ENCODE measurements at places on chromosomes 6 and 20.

DNA sequence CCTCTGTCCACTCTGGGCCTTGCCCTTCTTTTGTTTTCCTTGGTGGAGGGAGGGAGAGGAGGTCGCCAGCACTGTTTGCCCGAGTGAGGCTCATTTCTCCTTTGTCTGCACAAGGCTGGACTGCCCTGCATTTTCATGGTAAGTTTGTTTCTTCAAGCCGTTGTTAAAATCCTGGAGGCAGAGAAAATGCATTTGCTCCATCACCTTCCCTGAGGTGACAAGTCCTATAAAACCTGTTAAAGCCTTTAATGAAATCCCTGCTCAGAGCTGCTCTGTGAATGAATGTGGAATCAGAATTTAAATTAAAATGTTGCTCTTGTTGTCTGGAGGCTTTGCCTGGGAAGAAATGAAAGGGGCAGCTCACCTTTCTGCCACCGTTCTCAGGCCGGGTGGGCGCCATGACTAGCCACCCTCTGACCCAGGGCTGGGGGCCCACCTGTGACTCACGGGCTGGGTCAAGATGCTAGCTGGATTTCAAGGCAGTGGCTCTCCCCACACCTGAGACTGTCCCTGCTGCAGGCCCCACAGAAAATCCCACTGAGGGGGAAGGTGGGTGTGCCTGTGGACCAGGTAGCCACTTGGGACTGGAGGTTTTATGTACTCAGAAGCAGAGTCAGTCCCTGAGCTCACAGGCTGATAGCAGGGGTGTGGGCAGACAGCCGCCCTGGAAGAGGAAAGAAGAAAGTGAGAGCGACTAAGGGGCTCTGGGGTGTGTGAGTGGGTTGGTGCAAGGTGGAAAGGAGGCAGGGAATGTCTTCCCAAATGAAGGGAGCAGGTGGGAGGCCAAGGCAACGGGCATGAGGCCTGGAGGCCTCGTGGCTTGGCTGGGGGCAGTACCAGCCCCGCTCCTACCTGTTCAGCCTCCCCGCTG is 24.0 kb upstream of the MYT1 start:
- no peak for DNase-seq

- no peak for DNase-seq
Measured at GRCh38 chr6:166369782-166370181, 13.0 kb downstream of the MPC1 start.

GRCh38 chr6:45900808-45901752 is 114.6 kb downstream of the CLIC5 start:
- peak; percentile 39 for DNase-seq

DNA sequence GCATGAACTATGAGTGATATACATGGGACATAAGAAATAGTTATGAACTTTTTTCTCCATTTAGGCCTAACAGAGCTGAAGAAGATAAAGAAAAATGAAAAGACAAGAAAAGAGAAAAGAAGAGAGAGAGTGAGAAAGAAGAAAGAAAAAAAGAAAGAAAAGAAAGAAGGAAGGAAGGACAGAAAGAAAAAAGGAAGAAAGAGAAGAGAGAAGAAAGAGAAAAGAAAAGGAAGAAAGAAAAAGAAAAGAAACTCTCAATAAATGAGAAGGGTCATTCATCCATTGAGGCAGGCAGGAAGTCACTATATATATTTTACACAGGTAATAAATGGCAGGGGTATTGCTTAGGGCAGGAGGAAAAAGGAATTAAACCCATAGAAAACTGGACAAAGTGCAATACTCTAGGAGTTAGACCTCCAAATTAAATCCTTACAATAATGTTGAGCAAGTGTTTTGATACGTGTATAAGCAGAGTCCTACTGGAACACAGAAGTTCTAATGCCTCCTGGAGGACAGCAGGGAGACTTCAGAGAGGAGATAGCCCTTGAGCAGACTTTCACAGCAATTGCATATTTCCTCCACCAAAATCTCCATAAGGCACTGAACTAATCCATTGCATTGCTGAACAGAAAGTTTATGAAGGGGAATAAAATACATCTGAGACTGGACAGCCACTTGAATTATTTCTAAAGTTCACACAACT is 86.4 kb upstream of the TENT5A start:
- DNase-seq, result peak; percentile 10

GRCh38 chr6:98433325-98434056 is 400.9 kb upstream of the POU3F2 start:
- no peak for DNase-seq

GRCh38 chr20:24649787-24650490 is 180.5 kb downstream of the SYNDIG1 start:
- DNase-seq, result peak; percentile 6

- peak; percentile 34 for DNase-seq
Measured at GRCh38 chr6:36962874-36963273, 8.3 kb downstream of the PI16 start.

GRCh38 chr6:60695232-60695631 is 1590.8 kb downstream of the KHDRBS2 start:
- no peak for DNase-seq

DNA sequence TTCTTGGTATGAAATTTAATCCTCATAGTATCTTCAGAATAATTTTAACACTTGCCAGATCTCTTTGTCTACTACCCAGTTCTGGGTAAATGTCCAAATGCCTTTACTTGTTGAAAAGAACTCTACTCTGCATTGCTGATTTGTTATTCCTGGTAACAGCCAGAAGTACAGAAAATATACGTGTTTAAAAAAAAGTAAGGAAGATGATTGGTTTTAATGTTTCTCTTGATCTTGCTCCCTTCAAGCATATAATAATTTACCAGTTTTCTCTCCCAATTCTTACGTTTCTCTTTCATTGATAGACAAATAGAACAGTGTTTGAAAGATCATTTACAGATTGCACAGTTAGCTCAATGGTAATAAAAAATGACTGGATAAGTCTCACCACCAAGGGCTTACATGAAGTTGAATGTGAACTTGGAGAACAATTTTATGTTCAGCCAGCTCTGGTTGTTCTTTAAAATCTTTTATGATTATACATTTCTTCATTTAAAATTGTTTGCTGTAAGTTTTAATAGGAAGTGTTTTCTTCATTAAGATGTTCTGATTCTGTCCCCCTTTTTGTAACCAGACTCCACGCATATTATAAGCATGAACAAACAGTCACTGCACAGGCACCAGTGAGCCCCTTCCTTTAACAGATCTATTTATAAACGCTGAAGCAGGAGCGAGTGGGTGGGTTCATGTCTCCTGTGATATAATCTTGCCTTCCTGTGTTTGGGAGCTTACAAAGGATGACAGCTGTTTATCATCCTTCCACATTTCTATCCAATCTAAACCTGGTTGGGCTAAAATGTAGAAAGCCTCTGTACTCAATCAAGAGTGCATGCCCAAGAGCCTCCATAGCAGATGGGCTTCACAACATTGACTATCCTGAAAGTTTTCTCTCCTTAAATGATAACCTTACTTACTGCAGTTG is 299.5 kb downstream of the PRL start:
- no peak for DNase-seq

DNA sequence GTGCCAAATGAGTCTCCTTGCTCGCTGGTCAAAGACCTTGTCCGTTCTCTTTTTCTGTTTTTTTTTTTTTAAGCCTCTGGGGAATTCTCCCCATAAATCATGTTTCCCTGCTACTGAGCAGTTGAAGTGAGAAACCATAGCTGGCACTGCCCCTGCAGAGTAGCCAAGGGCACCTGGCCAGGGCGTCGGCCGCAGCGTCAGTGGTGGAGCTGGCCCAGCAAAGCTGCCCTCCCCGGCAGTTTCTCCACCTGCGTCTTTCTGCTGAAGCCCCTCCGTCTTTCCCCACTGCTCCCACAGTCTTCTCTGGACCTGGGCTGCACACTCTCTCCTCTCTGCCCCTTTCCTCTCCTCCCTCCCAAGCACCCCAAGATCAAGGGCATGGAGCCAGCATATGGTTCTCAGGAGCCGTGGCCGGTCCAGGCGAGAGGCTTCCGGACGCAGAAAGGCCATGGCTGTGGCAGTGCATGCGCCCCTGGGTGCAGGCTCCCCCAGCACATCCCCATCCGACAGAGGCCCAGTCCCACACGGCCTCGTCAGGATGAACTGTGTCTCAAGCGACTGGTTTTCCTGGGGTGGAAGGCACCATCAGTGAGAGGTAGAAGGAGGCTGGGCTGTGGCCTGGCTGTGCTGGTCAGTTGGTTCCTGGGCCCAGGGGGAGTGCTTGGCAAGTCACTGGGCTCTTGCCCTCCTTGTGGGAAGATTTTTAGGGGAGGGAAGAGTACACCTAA is 218.1 kb downstream of the ERMARD start:
- no peak for DNase-seq

DNA sequence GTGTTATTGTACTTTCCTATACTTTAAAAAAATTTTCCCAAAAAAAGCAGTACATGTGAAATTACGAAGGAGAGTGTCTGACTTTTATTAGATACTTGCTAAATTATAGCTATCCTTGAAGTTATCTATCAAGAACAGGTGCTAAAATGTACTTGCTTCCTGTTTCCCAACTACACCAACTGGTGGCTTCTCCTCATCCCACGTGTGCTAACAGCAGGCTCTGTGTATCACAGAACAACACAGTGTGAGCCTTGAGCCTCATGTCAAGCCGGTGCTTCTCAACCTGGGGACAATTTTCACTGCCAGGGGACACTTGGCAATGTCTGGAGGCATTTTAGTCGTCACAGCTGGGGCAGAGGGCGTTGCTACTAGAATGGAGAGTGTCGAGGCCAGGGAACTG is 36.2 kb upstream of the CDYL start:
- no peak for DNase-seq

GRCh38 chr20:57398231-57398821 is 7.1 kb downstream of the RBM38 start:
- DNase-seq, result no peak

DNA sequence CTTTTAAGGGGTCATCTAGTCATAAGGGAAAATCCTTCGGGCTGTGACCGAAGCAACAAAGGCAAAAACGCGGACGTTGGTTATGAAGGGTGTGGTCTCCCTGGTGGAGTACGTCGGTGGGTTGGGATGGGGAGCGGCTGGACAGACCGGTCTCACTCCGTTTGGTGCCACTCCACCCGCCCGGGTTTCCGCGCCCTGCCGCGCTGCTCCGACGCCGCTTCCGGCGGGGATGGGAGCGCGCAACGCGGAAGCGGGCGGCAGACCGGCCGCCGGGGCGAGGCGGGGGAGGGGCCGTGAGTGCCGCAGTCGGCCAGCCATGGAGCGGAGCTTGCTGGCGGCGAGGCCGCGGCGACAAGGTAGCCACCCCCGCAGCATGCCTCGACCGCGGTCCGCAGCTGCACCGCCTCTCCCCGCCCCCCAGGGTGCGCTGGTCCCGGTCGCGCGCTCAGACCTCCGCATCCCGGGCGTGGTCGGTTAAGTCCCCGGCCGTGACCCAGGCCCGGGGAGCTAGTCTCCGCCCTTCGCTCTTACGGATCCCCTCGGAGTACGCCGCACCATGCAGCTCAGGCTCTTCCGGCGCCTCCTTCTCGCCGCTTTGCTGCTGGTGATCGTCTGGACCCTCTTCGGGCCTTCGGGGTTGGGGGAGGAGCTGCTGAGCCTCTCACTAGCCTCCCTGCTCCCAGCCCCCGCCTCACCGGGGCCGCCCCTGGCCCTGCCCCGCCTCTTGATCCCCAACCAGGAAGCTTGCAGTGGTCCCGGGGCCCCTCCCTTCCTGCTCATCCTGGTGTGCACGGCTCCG is at the start of gene B3GALT4:
TSS of gene B3GALT4 (plus strand) at position 260 of the 799 bp plus-strand sequence. CDS start at position 557, 297 bp downstream.
- peak; percentile 89 for DNase-seq

DNA sequence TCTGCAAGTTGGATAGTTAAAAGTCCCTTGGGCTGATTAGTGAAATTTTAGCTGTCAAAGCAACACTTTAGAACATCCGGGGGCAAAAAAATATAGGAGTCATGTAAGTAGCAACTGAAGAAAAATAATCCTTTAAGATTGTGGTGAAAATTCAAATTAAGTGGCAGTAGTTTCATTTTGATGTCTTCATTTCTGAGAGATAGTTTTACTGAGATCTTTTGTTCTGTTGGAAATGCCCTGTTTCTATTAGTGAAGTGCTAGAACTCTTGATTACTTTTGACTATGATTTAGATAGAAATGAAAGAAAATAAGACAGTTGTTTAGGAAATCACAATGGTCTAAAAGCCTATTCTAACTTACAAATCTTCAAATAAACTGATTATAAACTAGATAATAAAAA is 587.3 kb upstream of the MMS22L start:
- no peak for DNase-seq

DNA sequence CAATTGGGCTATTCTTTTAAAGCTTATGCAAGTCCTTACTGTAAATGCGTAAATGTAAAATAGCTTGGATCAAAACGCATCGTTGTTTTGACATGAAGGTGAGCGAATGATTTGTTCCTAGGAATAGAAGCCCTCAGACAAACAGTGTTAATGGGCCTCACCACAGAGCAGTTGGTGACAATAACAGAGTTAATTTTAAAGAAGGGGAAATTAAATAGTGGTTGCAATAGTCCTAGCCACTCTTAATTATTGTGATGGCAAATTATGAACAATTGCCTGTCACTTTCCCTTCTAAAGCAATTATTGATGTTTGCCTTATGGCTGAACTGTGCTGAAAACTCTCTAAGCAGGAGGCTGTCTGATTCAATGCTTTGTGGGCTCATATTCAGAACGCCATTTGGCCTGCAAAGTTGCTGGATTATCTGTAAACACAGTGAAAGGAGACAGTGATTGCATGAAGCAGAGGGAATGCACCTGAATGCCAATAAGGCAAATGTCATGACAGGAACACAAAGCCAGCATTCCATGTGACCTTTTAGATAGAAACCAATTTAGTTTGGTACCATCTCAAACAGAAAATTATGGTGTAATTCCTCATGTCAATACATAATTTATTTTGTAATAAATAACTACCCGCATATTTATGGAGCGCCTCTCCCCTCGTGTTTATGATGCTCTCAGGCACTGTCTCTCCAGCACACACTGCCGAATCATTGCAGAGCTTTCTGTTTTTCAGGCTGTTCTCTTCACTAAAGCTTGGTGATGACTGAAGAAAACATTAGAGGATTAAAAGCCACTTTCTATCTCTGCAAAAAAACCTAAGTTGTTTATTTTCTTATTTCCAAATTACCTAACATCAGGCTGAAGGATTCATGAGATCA is 387.5 kb downstream of the HACE1 start:
- DNase-seq, result no peak

DNA sequence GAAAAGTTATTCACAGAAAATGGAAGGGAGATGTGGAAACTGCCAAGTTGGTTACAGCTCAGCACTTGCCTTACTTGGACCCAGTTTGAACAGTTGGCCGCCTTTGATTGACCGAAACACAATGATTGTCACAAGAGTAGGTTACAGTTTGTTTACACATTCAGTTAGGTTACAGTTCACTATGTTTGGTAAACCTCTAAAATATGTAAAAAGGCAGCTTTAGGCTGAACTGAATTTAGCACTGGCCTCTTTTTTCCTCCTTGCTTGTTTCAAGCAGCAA is 116.2 kb downstream of the OLIG3 start:
- no peak for DNase-seq

DNA sequence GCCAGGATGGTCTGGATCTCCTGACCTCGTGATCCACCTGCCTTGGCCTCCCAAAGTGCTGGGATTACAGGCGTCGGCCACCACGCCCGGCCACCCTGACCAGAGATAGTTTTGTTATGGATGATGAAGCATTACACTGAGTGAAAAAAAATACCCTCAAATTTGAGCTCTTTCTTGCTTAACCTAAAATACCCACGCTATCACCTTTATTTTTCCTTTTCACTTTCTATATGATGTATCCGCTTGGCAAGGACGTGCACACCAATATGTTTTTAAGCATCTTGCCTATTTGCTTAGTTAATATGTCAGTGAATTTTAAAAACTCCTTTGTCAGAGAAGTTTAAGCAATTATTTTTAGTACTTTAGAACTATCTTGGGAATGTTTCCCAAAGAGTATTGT is 150.4 kb downstream of the INSM1 start:
- no peak for DNase-seq

GRCh38 chr20:19328676-19329075 is 116.2 kb downstream of the SLC24A3 start:
- DNase-seq, result no peak

Data from ELR (cell line).